ENCODE measurements at places on chromosomes 6 and 20.

DNA sequence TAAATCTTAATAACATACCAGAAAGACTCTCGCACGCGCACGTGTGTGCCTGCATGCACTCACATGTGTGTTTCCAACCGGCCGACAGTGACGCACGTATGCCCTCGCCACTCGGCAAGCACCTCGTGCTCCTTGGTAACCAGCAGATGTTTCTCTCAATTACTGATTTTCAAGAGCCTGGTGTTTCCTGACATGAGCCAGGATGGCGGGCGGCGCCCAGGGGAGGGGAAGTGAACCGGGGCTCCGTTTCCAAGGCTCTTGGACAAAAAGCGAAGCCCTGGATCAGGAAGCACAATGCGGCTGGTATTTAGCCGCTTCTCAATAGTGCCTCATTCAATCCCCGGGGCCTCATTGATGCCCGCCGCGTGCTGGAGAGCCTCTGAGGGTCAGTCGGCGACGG is 37.7 kb downstream of the PMEPA1 start:
- peak; percentile 12 for DNase-seq

DNA sequence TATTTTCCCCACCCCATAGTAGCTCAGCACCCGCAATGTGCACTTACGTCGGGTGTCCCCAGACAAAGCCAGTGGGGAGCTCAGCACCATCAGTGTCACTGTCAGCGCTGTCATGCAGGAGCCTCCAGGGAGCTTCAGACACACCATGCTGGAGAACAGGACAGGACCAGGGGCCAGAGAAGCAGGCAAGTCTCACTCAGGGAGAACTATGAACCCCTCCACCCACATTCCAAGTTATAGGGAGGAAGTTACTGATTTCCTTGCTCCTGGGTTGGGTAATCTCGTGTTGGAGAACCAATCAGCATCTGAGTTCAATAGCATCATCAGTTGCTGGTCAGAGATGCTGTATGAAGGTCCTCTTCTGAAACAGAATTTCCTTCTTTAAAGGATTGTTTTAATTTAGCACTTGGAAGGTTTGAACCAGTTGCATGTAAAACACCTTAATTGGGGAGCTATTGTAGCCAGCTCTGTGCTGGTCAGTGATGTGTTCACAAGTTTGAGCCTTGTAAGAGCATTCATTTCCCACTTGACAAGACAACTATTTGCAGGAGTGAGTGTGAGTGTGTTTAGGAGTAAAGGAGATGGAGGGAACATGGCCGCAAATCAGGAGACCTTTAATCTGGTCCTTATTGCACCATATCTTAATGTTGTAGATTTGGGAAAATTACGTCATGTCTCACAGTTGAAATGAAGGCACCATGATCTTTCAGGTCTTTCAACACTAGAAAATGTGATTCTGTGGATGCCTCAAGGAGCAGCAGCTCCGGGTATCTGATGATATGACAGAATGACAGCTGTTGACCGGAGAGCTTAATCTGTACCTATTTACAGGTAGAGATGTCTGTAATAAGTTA is at the start of gene HLA-DRB1:
Gene HLA-DRB1, minus strand, starts transcription at position 253 of the 854 bp plus-strand sequence. Its CDS starts 106 bp downstream, at position 147.
- peak; percentile 11 for DNase-seq

DNA sequence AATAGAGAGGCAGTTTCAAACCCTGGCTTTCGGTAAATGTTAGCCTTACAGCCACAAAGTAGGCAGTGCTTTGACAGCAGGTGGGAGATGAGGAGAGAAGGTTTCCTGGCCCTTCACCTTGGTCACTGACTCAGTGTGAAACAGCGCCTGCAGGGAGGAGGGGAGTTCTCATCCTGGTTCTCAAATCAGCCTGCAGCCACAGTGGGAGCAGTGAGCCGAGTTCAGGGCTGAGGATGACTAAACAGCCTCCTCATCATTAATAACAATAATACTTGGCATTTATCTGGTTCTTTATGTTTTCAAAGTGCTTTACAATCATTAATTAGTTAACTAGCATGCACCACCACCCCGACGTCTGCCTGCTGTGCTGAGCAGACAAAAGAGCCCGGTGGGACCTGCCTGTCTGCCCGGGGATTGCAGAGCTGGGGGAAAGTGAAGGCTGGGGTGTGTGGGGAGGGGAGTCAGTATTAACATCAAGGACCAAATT is 59.6 kb downstream of the PRDM1 start:
- DNase-seq: peak; percentile 33

DNA sequence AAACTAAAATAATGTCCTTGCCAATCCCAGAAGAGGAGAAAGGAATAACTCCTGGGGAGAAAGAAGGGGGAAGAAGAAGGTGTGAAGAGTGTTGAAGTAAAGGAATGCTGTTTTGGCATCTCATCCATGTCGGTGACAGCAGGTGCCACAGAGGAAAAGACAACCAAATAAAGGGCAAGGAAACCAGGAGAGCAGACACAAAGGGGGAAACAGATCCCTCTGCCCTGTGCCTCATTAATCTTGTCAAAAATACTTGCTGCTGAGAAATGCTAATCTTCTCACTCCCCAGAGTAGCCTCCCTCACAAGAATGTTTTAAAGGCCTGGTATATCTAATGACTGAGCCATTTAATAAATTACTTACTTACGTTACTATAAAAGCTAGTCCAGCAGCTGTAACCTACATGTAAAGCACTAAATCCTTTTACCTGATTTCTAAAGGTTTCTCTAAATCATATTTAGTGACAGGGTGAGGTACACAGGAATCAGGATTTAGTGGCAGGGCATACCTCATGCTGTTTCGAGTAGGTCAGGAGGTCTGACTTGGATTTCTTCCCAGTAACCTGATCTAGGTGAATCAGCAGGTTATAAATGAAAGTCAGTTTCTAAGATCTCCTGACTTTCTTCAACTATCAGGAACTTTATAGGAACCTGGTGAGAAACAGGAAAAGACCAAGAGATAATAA is 377.1 kb downstream of the CENPW start:
- DNase-seq: no peak

GRCh38 chr6:17159240-17159639 is 57.4 kb downstream of the STMND1 start:
- no peak for DNase-seq

- no peak for DNase-seq
Measured at GRCh38 chr6:11580686-11581405, 43.3 kb downstream of the TMEM170B start.

- DNase-seq: peak; percentile 38
Measured at GRCh38 chr20:1663917-1664316, 6.3 kb upstream of the SIRPG start.

DNA sequence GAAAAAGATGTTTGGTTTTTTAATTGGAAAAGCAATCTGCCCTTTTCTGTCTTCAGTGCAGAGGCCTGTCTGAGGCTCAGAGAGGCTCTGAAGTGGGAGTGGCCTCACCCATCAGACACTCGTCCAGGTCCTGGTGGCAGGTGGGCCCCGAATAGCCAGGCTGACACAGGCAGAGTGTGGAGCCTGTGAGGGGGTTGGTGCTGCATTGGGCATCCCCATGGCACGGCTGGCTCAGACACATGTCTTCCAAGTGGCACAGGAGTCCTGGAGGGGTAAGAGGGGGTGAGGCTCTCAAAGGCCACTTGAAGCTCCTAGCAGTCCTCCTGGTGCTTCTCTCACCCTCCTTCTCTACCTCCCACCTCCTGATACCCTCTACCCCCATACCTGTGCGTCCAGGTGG is 3.8 kb downstream of the NOTCH4 start:
- no peak for DNase-seq

GRCh38 chr6:88513471-88513870 is 347.3 kb upstream of the CNR1 start:
- no peak for DNase-seq

GRCh38 chr6:162123797-162124196 is 603.8 kb downstream of the PRKN start:
- peak; percentile 30 for DNase-seq

DNA sequence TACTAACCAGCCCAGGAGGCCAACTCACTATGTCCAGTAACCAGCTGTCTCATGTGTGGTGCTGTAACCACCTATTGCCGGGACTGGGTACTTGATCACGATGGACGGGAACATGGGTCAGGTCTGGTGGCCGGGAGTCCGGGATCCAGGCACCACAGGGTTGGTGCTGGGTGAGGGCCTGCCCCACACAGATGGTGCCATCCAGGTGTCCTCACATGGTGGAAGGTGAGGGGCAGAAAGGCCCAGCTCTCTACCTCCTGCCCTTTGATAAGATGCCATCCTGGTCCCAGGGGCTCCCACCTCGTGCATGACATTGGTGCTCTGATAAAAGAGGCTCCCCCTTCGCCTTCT is 116.3 kb downstream of the TAF4 start:
- DNase-seq: no peak

GRCh38 chr6:29629571-29629970 is 3.4 kb downstream of the GABBR1 start:
- DNase-seq: no peak

DNA sequence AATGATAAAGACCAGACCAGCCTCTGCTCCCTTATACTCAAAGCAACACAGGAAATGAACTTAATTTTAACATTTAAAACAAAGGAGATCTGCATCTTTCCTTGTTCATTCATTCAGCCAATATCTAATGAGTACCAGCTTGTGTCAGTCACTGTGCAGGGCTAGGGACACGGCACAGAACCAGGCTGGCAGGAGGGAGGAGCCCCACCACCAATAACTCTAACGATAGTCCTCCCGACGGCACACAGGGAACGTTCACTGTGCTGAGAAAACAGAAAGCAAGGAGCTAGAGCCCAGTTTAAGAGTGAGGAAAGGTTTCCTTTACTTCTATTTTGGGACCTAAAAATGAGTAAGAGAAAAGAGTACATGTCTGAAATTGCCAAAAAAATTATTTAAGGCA is 9.9 kb downstream of the ETV7 start:
- DNase-seq: no peak

- no peak for DNase-seq
Measured at GRCh38 chr6:170235391-170236125, 55.3 kb downstream of the DLL1 start.

DNA sequence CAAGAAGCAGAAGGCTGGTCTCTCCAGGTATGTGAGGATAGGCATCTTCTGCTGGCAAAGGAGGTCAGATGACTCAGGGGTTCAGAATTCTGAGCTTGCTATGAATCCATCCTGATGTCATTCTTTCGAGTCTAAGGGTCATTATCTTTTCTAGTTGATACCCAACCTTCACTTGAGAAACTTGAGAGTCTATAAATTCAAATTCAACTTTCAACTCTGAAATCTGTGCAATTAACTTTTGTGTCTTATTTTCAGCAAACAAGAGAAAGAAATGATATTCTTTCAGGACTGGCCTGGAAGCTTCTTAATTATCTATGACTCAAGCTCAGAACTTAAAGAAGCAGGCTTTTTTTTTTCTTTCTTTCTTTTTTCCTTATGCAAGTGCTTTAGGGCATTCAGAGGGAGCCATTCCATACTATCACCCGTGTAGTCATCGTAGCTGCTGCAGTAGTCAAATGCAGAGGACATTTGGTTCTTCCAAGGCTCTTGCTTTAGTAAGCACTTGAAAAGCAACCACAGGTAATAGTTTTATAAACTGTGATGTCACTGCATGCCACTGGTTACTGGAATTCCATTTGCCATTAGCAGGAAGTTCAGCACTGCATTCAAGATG is 93.0 kb downstream of the ADTRP start:
- DNase-seq: peak; percentile 17

GRCh38 chr6:22642254-22642653 is 72.9 kb downstream of the HDGFL1 start:
- no peak for DNase-seq

GRCh38 chr20:4411744-4412143 is 310.0 kb upstream of the PRND start:
- no peak for DNase-seq

- DNase-seq: no peak
Measured at GRCh38 chr20:2515203-2515602, 6.5 kb upstream of the ZNF343 start.

DNA sequence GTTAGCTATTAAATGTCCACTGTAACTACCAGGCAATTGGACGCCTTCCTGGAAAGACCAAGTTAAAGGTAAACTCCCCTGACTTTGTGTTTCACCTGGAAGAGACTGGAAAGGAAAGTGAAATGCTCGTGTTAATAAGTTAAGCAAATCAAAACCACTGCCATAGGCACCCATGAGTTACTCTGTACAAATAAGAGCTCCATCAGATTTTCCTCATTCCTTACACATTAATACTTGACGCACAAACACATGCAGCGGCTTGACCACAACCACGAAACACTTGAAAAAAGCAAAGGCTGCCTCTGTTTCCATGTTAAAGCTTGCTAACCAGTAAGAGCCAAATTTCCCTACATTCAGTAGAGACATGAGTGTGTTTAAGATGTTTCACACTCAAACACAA is 19.8 kb downstream of the GCM1 start:
- no peak for DNase-seq

DNA sequence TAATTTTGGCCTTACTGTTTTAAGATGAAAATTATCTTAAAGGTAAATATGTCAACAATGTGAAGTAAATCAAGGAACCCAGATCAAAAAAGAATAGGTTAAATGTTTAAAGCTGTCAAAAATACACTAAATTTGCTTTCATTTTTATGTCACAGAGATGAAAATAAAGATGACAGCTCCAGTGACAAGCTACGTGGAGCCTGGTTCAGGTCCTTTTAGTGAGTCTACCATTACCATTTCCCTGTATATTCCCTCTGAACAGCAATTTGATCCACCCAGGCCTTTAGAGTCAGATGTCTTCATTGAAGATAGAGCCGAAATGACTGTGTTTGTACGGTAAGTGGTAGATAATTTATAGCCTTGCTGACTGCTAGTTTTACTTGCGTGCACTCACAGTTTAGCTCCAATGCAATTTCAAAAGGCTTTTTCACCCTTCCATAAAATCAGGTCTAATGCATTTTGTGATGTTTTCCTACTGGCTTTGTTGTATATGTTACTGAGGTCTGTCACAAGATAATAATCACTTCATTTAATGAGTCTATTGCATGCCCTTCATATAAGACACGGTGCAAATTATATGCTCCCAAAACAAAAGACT is 1.9 kb downstream of the HEBP2 start:
- DNase-seq: no peak

- DNase-seq: no peak
Measured at GRCh38 chr6:81755551-81755950, 3.1 kb upstream of the TENT5A start.

GRCh38 chr6:116667623-116668022 is 943 bp downstream of the ZUP1 start:
- DNase-seq: no peak

- peak; percentile 11 for DNase-seq
Measured at GRCh38 chr6:36326356-36326995, 10.2 kb downstream of the BNIP5 start.

DNA sequence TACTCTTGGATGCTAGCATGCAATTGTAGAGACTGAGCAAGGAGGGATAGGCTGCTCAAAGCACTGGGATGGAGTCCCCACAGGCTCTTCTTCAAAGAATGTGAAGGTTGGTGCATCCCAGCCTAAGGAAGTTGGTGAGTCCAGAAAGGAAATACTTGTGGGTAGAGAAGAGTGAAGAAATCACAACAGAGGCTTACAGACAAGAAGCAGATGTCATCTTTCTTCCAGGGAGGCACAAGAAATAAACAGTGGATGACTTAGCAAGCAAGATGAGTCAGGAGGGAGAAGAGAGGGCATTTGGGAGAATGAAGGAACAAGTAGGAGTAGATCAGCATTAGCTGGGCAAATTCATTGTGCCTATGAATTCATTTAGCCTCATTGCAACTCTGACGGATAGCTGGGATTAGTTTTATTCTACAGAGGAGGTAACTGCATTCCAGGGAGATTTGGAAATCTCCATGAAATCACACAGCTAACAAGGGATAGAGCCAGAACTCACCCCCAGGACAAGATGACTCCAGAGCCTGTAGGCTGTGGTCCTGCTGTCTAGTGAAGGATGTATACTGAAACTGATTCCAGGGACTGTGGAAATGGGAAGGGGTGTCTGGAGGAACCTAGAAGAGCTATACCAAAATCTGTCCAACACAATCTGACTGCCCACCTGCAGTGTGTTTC is 125.8 kb upstream of the SPTLC3 start:
- DNase-seq: peak; percentile 54

GRCh38 chr6:98821756-98822405 is 12.5 kb upstream of the POU3F2 start:
- no peak for DNase-seq

Measured in fibroblast of mammary gland (primary cell).